Stimulated activated CD4-positive, alpha-beta T cell treated with anti-CD3 and anti-CD28 coated beads, Interleukin-1b, Interleukin-23, amount 100 ng/mL, for 24 hours (primary cell): ENCODE measurements at places on chromosomes 4 and X.

DNA sequence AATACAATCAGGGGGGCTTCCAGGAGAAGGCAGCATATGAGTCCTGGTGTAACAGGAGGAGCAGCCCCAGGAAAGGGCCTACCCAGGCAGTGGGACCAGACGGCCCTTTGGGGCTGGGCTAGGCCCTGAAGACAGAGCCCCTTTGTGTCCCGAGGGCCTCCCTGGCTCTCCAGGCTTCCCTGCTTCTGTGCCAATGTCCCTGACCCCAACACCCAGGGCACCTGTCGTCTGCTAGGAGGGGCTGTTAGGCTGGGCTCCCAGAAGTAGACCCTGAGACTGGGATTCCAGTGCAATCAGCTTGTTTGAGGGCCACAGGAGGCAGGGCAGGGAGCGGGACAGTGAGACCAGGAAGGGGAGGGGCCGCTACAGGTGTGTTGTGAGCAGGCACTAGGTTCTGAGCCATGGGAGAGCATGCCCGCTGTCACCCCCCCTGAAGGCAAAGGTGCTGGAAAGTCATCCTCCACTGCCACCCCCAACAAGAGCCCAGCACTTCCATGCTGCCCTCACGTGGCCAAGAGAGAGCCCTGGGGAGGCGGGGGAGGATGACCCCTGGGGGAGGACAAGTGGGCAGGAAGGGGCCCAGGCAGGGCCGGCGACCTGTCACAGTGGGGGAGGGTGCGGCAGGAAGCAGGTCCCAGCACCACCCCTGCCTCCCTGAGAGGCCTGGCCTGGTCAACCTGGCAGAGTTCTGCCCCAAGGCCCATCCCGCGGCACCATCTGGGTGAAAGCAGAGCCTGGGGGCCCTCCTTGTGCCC lies 64.8 kb downstream of the ADRA2C start:
- DNase-seq, result no peak

- DNase-seq, result no peak
Observed at GRCh38 chrX:31200430-31200829, 128.6 kb upstream of the FTHL17 start.

DNA sequence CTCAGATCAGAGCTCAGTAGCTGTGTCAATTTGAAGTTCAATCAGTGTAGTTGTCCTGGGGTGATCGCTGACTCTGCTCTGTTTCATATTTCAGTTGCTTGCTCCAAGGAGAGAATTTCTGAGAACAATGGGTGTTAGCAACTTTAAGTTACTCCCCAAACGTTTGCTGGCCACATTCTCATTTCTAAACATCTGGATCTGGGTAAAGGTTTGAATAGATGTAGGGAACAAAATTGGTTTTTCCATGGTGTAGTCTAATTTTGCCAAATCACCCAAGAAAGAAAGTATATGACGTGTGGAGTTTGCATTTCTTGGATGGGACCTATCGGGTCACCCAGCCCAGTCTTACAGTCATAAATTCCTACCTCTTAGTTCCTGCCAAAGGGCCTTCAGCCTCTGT lies 103.7 kb downstream of the AKAP4 start:
- no peak for DNase-seq

DNA sequence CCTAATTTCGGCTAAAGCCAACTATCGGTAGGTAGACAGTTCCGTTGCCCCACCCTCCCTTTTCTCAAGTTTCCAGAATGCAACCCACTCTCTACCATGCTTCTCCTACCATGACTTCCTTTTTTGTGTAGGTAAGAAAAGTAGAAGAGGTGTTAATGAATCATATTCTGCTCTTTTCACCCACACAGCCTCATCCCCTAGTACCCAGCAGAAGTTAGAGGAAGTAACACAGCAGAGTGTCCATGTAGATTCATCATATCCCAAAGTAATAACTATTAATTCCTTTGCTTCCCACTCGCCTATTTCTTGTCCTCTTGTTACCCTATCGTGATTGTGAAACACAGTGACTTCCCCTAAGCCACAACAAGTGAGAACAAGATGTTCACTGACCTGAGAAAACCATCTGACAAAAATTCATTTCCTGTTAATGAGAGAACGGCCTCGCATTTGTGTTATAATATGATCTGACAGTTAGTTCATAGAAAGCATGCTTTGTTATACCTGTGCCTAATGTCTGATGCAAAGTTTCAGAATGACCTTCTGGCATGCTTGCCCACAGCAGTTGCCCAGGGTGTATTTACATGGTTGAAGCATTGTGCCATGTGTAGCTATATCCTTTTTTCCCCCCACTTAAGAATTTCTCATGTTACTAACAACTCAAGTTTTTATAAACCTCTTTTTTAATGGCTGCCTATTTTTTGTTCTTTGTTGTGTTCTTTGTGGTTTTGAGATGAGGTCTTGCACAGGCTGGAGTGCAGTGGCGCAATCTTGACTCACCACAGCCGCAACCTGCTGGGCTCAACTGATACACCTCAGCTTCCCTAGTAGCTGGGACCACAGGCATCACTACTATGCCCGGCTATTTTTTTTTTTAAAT lies 185.6 kb downstream of the RAP1GDS1 start:
- DNase-seq, result peak; percentile 28

DNA sequence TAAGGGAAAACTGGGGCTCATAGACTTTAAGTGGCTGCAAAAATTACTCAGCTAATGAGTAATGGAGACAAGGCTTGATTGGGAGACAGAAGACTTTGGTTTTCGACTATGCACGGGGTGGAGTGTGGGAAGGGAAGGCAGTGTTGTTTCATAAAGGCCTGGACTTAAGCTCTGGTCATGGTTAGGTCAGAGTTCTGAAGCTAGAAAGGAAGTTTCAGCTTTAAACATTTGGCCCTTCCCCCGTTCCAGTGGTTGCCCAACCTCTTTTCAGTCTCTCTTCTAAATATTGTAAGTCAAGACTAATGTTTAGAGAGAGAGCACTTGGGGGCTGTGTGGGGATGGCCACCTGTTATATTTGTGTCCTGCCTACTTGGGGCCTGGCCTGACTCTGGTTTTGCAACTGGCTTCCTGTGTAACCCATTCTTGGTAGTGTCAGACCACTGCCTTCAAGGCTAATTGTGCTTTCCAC lies 21.0 kb downstream of the MSN start:
- no peak for DNase-seq

DNA sequence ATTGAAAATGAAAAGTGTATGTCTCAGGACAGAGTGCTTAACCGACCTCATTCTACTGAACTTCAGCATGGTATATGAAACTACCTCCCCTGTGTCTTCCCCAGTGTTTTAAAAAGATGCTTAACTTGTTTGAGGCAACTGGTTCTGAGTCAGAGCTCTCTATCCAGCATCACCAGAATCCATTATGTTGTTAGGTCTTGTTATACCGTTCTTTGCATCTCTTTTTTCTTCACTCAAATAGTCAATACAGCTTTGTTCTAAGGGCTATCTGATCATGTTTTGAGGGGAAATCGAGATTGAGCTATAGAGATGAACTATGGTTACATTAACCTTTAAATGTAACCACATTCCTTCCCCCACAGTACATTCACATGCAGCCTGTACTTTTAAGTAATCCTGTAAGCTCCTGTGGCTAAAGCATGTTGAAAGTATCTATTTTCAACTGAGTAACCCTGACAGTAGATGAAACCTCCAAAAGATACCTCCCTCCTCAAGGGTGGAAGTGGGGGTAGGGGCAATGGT lies 514.4 kb downstream of the RPA4 start:
- DNase-seq, result no peak

DNA sequence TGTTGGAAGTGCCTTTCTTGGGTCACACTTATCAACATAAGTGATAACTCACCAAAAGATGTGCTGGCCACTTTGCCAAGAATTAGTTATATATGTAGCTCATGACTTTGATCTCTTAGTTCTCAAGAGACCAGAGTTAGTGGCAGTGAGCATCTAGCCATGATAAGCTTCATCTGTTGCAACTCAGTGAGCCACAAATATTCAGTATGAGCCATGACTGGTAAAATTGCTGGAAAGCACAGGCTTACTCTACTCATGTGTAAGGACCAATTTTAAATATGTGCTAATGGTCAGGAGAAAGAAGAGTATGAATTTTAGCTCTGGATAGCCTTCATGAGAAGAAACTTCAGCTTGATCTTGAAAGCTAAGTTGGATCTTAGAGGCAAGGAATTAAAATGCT lies 59.4 kb upstream of the TLL1 start:
- no peak for DNase-seq

DNA sequence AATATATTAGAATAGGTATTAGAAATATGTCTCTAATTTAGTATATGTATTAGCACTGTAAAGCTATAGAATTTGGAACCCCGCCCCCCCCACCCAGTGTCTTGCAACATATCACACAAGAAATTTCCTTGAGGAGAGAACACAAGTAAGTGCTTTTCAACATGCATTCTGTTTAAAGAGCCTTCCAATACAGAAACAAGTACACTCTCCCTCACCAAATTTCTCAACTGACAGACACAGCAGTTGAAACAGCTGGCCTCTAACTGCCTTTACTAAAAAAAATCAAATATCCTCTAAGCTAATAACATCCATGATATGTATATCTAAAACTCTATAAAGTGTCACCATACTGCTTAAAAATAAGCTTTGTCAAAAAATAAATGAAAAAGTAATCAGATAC lies 12.4 kb downstream of the CAMK2D start:
- DNase-seq, result no peak

- DNase-seq, result no peak
Observed at GRCh38 chrX:126456136-126456535, 96.5 kb downstream of the DCAF12L1 start.

- no peak for DNase-seq
Observed at GRCh38 chr4:37828843-37829242, 2.4 kb downstream of the PGM2 start.

DNA sequence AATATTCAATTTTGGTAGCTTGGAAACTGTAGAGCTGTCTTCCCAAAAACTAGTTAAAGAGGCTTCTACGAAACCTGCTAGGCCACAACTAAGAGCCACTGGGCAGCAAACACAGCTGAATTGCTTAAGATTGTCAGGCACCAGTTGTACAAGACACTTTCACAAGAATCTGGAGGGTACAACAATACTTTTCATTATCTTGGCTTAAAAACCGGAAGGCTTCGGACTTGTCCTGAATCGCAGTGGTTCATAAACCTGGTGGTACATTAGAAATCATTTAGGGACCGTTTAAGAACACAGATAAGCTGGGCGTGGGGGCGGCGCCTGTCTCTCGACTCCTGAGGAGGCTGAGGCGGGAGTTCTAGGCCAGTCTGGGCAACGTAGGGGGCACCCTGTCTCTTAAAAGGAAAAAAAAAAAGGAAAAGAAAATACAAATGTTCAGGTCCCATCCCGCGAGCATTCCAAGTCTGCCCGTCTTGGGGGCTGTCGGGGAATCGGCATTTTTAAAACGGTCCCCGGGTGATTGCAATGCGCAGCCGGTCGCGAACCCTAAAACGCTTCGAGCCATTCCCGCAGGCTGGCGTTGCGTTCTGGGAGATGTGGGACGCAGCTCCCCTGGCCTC lies 763 bp downstream of the PYURF start:
- DNase-seq, result peak; percentile 28

- no peak for DNase-seq
Observed at GRCh38 chr4:24105327-24106038, 215.6 kb upstream of the PPARGC1A start.

DNA sequence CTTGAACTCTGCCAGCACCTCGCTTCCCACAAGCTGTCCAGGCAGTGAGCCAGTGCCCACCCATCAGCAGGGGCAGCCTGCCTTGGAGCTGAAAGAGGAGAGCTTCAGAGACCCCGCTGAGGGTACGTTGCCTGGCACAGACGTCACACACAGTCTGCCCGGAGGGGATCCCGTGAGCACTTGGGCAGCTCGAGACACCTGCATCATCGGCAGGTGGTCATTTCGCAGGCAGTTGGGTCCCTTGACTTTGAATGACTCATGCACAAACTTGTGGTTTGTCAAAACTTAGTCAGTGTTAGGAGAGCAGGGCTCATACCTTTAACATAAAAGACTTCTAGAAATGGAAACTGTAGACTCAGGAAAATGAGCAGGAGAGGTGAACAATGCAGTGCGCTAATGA lies 9.9 kb downstream of the TACC3 start:
- DNase-seq, result no peak

DNA sequence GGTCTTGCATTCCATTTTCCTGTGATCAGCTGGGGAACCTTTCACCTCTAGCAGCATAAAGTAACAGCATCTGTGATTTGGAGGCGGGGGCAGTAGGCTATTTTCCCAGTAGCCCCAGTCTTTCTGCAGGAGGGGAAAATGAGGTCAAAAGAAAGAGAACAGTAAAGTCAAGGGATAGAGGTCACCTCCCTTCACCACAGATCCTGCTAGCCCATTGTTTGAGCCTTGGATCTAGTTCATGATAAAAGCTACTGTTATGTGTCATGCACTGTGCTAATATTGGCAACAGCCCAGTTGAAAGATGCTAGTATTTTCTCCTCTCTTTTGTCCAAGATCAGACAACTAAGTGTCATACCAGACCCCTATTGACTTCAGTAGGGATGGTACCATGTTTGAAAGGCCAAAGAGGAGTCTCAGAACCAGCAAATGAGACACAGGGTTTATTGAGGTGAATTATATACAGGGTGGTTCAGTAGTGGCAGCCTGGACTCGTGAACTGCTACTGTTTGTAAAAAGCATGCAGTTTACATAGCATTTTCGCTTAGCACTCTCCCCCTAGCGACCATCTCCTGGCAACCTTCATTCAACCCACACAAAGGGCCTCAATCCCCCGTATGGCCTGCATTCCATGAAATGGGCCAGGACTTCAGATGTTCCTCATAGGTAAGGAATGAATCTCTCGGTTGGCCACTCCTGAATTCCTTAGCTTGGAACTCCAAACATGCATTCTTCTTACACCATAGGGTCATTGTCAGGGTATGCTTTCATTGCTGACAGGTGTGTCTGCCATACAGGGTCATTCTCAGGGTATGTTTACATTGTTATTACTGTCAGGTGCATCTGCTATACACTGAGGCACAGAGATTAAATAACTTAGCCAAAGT lies 170.0 kb upstream of the FRMPD4 start:
- DNase-seq, result no peak

DNA sequence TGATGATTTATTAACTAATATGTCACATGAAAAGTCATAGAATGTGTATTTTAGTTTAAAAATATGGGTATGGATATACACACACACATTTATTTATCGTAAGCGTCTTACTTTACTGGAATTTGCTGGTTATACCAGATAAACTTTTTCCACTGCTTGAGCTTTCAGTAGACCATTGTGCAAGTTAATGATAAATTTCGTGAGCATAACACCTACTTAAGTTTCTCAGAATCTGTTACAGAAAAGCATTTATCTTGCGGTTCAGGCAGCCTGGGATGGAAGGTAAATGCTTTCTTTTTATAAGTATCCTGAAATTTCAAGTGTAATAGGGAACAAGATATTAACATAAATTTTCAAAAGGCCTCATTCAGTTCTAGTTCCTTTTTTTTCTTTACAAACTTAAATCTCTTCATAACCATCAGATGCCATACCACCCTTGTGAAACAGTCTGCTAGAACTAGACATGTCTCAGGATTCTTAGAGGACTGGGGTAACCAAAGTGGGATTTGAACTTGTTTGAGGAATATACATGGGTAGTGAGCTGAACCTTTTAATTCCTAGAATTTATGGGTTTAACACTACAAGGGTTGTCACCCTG lies 27.7 kb downstream of the ATP7A start:
- no peak for DNase-seq

DNA sequence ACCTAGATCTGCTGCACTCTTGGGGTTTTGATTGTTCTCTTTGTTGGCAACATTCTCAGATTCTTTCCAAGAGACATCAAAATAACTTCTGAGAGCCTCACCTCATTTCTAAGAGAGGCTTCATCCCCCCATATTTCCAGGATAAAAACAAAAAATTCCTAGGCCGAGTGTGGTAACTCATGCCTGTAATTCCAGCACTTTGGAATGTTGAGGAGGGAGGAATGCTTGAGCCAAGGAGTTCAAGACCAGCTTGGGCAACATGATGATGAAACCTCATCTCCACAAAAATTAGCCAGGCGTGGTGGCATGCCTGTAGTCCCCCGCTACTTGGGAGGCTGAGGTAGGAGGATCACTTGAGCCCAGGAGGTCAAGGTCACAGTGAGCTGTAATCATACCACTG lies 477.0 kb downstream of the INPP4B start:
- no peak for DNase-seq
